Common myeloid progenitor, CD34-positive (primary cell): ENCODE measurements at places on chromosomes 6 and 20.
A peak's percentile ranks its signal among the peaks of the same experiment; 100 is the strongest.

- DNase-seq = peak; percentile 71
Measured at GRCh38 chr20:50588034-50588736, 78.0 kb downstream of the PTPN1 start.

DNA sequence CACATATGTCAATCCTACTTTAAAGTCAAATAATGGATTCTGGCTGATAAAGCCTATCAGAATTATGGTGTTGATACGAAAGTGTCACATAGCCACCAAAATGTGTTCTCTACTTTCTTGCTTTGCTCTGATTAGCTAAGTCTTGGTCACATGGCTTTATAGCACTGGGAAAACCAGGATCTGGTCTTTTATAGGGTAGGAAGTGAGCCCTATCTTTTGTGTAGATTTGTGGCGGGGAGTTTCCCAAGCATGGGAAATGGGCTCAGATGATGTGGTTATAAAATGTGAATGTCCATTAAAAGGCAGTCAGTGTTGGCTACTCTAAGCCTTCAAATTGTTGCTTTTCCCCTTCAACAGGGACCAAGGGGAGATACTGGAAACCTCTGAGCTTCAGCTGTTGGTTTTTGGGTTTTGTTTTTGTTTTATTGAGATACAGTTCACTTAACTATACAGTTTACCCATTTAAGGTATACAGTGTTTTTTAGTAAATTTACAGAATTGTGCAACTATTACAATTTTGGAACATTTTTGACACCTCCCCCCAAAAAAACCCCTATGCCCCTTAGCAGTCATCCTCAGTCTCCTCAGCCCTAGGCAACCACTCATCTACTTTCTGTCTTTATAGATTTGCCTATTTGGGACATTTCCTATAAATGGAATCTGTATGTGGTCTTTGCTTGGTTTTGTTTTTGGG is 12.2 kb downstream of the RRP36 start:
- DNase-seq = no peak

- DNase-seq = no peak
Measured at GRCh38 chr20:18258126-18258860, 30.0 kb upstream of the ZNF133 start.

GRCh38 chr6:161023316-161023715 is 31.7 kb downstream of the MAP3K4 start:
- DNase-seq = no peak

- no peak for DNase-seq
Measured at GRCh38 chr6:30826961-30827342, 57.4 kb upstream of the DDR1 start.

DNA sequence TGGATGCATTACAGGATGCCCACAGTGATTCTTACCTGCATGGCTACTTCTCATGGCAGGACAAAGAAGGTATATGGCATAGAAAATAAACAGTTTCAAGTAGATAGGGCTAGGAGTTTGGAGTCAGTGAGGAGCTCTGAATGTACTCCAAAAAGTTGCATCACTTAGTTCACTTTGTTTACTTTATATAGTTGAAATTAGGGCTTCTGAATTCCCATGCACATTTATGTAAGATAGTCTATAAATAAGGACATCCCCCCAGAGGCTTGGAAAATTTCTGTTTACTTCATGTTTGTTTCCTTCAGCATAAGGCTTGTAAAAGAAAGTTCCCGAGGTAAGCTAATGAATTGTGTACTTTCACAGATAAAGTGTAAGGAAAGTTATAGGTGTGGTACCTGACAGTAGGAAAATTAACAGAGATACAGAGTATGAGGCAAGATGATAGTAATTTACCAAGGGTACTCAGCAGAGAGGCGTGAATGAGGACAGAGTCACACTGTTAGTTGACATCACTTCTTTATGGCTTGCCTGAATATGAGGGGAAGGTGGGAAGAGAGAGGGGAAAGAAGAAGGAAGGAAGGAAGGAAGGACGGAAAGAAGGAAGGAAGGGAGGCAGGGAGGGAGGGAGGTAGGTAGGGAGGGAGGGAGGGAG is 51.1 kb downstream of the ADTRP start:
- no peak for DNase-seq

GRCh38 chr20:11675920-11676629 is 241.6 kb upstream of the BTBD3 start:
- no peak for DNase-seq

DNA sequence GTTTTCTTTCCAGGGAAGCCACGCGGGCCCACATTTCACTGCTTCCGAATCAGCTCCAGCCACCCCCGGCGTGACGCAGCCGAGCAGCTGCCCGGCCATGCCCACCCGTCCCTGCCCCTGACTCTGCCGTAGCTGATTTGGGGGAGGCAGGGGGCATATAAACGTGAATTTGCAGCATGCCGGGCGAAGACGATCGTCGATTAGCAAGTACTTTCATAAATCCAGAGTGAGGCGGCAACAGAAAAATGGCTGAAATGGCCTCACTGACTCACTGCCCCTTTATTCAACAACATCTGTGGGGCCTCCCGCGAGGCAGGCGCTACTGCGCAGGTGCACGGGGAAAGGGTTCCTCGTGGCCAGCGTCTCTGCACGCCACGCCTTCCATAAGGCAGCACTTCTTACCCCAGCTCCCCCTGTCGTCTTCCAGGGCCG is 118.0 kb downstream of the DLL1 start:
- DNase-seq = no peak

DNA sequence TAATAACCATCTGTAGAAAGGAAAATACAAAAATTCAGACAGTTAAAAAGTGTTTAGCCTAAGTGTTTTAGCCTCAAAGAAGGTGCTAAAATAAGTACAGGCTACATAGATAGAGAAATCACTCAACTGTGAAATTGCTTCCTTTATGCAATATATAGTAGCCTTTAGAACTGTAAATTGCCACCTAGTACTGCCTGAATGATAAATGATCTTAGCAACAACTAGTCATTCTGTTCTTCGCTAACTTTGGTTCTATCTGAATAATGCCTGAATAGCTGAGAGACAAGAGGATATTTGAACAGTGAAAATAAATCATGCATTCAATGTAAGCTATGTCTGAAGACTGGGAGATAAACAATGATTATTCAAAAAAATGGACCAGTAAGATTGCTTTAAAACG is 603.3 kb upstream of the PTCHD4 start:
- DNase-seq = no peak

DNA sequence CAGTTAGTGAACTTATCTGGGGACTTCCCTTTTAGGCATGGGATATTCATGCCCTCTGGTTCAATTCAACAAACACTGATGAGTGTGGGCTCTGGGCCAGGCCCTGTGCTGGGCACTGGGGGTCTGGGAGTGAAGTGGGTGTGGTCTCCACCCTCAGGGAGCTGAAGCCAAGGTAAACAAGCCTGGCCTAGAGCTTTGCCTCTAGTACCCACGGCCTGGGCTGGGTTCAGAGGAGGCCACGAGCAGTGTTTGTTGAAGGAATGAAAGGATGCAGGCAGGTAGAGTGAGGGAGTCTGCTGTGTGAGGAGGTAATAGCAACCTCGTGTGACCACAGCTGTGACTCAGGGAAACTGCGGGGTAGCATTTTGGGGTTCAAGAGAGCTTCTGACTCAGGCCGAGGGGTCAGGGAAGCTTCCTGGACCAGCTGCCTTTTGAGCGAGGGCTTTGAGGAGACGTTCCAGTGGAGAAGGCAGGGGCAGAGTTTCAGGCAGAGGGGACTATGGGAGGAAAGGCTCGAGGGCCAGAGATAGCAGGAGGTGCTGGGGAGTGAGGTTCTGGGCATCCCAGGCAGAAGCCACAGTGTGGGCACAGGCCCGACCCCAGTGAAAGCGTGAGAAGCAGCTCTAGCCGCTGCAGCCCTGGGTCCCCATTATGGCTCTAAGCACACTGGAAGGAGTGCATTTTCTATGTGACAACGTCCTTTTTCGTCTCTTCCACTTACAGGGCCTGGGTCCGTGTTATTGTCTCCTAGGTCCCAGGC is 5.6 kb downstream of the MYLK2 start:
- DNase-seq = no peak
